ENCODE measurements at places on chromosomes 6 and 20. TPM values are rescaled to one million over a fixed set of nuclear protein-coding genes. Genes with fewer than 3 reads are reported as not detected.

PHACTR1 gene
- total RNA-seq: 2.5 TPM

ZSCAN23 gene
- 2.1 TPM for total RNA-seq

BCAS1 gene
- not detected for total RNA-seq

INSM1 gene
- total RNA-seq: not detected

NOX3 gene
- not detected for total RNA-seq

ADGRF5 gene
- total RNA-seq: not detected

SYNDIG1 gene
- total RNA-seq: 16.4 TPM

DNA sequence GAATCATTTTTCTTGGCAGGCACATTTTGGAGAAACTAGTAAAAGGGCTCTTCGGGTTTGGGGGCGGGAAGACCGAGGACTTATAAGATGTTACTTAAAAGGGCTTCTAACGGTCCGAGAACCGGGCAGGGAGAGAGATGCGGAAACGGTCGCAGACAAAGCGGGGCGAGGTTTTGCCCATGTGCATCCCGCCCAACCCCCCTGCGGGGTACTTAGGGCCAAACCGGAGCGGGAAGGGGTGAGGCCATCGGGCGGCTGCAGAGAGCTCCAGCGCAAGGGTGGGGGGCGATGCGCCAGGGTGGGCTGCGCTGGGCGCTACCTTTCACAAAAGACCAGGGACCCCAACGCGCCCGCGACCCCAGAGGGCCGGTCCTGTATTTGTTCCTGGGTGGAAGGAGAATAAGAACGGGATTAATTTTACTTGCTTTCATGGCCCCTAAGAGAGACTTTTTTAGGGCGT lies 616 bp downstream of the TUBB start:
- H3K36me3 ChIP-seq: peaks cover 44% of the 10 kb centered on the region
- no peaks in the 10 kb centered on the region for H3K27me3 ChIP-seq
- peak overlapping the region; percentile 96 for H3K27ac ChIP-seq
- peak overlapping the region; percentile 96 for H3K4me3 ChIP-seq
- H3K4me1 ChIP-seq: peaks cover 66% of the 10 kb centered on the region

DNA sequence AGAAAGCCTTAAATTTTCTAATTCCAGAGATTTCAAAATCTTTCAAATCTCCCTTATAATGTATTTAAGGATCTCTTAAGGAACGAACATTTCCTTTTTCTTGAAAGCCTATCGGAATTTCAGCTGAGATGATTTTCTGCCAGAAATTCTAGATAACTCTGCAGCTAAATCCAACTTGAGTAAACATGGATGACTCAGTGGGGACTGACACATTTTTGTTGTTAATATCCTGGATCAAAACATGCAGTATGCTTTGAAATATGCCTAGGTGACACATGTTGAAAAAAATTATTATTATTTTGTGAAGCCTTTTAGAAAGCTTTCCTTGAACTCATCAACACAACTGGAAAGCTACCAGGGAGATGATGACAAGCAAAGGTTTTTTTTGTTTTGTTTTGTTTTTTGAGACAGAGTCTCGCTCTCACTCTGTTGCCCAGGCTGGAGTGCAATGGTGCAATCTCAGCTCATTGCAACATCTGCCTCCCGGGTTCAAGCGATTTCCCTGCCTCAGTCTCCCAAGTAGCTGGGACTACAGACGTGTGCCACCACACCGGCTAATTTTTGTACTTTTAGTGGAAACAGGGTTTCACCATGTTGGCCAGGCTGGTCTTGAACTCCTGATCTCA lies 140.1 kb upstream of the SNX9 start:
- H3K4me3 ChIP-seq: no peak overlapping the region
- no peaks in the 10 kb centered on the region for H3K36me3 ChIP-seq

GRCh38 chr6:30926644-30927043 lies 5.3 kb downstream of the SFTA2 start:
- no peak for DNase-seq
- H3K4me3 ChIP-seq: no peak overlapping the region
- H3K4me1 ChIP-seq: peaks cover 10% of the 10 kb centered on the region
- H3K36me3 ChIP-seq: peaks cover 38% of the 10 kb centered on the region
- H3K27ac ChIP-seq: peak overlapping the region; percentile 54

DNA sequence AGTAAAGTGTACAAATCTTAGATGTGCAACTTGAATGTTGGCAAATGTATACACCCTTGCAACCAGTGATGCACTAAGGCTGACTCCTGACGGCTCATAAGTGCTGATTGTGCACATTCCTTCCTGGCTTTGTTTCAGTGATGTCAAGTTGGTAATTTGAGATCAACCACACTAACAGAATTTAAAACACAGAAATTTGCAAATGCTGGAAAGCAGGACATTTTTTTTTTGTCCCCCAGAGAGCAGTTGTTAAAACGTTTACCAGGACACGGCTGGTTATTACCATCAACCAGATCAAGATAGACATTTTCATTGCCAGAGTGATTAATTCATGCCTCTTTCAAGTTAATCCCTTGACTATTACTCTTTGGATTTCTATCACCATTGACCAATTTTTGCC lies 735.6 kb downstream of the RFPL4B start:
- H3K4me1 ChIP-seq: peaks cover 3% of the 10 kb centered on the region
- no peak overlapping the region for H3K27ac ChIP-seq
- H3K36me3 ChIP-seq: no peaks in the 10 kb centered on the region
- H3K4me3 ChIP-seq: no peak overlapping the region
- H3K27me3 ChIP-seq: no peaks in the 10 kb centered on the region

DNA sequence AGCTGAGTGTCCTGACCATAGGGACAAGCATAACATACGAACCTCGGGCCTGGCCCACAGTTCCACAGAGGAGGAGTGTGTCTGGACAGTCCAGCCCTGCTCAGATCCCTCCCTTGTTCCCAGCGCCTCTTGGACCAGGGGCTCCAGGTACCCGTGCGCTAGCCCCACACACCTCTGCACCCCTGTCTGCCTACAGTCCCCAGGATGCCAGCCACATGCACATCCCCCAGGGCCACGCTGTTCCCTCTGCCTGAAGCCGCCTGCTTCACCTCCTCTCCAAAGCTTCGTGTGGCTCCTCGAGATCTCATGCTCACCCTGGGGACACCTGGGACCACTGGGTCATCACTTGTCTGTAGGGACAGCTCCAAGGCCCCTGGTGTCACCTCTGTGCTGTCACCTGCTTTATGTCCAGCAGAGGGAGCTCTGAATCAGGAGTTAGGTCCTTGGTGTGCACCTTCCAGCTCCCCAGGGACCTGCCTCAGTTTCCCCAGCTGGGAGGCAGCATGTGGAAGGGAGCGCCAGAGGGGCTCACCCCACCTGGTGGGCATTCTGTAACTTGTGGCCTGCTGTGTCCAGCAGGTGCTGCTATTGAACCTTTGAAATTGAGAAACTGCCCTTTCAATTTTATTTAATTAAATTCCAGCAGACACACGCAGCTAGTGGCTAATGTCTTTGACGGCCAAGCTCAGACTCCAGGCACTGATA lies 7.3 kb upstream of the YTHDF1 start:
- peaks cover 24% of the 10 kb centered on the region for H3K4me1 ChIP-seq
- no peaks in the 10 kb centered on the region for H3K36me3 ChIP-seq
- no peak overlapping the region for H3K4me3 ChIP-seq
- no peak for DNase-seq

GRCh38 chr6:45472382-45472781 lies 94.6 kb upstream of the SUPT3H start:
- H3K36me3 ChIP-seq: peaks cover 2% of the 10 kb centered on the region
- H3K27me3 ChIP-seq: no peaks in the 10 kb centered on the region
- peak overlapping the region; percentile 87 for H3K27ac ChIP-seq
- peak overlapping the region; percentile 37 for H3K4me3 ChIP-seq
- H3K4me1 ChIP-seq: peaks cover 39% of the 10 kb centered on the region
- DNase-seq: no peak

DNA sequence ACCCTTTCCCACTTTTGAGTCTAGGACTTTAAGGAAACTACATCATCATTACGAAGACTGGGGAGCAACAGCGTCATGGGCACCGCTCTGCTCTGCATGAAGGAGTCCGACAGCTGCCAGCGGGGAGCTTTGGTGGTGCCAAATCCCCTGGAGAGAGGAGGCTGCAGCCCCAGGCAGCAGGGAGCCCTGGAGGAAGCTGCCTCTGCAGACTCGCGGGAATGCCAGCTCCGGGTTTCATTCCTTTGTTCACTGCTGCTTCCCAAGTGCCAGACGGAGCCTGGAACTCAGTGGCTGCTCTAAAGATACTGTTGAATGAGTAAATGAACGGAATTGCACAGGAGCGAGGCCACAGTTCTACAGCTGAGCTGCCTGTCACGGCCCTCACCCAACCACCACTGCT lies 196.5 kb upstream of the THBS2 start:
- H3K27me3 ChIP-seq: no peaks in the 10 kb centered on the region
- H3K27ac ChIP-seq: no peak overlapping the region
- H3K4me3 ChIP-seq: no peak overlapping the region
- H3K36me3 ChIP-seq: no peaks in the 10 kb centered on the region

- H3K27ac ChIP-seq: no peak overlapping the region
- no peaks in the 10 kb centered on the region for H3K36me3 ChIP-seq
- no peak for DNase-seq
- H3K4me3 ChIP-seq: no peak overlapping the region
Observed at GRCh38 chr6:126949786-126950185, 168.7 kb upstream of the RSPO3 start.

DNA sequence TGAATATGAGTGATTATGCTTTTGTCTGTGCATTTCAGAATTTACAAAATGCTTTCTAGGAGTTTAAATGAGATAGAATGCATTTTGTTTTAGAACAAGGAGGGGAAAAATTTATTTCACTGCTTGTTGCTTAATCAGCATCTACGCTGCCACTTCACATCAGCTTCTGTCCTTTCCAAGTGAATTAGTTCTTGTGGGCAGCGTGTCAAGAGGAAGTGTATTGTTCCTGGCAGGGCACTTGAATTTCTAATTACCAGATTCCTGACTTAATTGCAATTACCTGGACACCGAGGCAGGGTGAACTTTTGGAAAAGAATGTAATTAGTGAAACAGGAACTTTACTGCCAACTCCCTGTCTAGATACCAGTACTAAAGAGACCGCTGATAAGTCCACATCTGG lies 263.5 kb downstream of the TMEM242 start:
- no peaks in the 10 kb centered on the region for H3K36me3 ChIP-seq
- no peaks in the 10 kb centered on the region for H3K27me3 ChIP-seq
- DNase-seq: no peak
- no peak overlapping the region for H3K4me3 ChIP-seq
- H3K27ac ChIP-seq: peak overlapping the region; percentile 45

GRCh38 chr20:58584881-58585752 lies 66.0 kb upstream of the STX16 start:
- peaks cover 1% of the 10 kb centered on the region for H3K36me3 ChIP-seq
- peaks cover 9% of the 10 kb centered on the region for H3K4me1 ChIP-seq
- DNase-seq: no peak
- H3K27ac ChIP-seq: no peak overlapping the region

DNA sequence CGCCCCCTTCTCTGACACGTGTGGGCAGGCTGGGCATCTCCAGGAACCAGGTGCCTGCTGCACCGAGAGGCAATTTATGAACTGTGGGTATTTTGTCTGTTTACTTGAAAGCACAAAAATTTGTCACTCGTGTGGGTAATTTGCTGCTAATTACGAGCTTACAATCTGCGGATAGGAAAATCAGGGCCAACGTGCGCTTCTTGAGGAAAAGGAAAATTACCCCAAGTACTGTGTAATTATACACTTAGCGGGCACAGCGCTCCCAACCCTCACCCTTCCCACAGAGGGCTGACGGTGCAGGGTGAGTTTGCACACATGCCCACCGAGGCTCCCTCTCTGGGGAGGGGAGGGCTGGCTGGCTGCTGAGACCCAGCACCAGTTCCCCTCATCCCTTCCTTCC lies 25.3 kb upstream of the MDGA1 start:
- no peak for DNase-seq
- H3K4me1 ChIP-seq: peaks cover 39% of the 10 kb centered on the region
- H3K27me3 ChIP-seq: no peaks in the 10 kb centered on the region
- no peaks in the 10 kb centered on the region for H3K36me3 ChIP-seq
- H3K4me3 ChIP-seq: no peak overlapping the region

DNA sequence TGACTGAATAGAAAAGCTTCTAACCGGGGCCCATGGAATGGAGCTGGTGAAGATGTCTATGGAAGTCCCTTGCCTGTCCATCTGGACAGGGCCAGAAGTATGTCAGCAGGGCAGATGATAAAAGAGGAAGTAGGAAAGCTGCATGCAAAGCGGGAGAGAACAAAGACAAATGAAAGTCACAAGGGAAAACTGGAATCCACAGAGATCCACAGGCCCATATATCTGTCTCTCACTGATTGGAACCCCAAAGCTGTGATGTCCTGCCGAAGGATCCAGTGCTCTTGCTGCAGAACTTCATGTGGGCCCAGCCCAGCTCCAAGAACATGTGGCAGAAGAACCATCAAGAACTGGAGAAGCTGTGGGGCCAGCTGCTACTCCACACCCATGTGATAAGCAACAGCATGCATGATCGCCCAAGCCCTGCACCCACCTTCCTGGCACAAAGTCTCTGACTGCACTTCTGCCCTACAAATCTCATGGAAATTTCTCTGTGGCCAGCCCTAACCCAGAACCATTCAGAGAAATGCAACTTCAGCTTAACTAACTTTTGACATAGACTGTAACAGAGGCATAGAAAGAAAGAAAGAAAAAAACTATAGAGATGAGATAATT lies 716.0 kb downstream of the KIF16B start:
- DNase-seq: no peak
- H3K4me1 ChIP-seq: no peaks in the 10 kb centered on the region
- no peaks in the 10 kb centered on the region for H3K27me3 ChIP-seq
- no peak overlapping the region for H3K27ac ChIP-seq
- H3K36me3 ChIP-seq: no peaks in the 10 kb centered on the region
- no peak overlapping the region for H3K4me3 ChIP-seq

DNA sequence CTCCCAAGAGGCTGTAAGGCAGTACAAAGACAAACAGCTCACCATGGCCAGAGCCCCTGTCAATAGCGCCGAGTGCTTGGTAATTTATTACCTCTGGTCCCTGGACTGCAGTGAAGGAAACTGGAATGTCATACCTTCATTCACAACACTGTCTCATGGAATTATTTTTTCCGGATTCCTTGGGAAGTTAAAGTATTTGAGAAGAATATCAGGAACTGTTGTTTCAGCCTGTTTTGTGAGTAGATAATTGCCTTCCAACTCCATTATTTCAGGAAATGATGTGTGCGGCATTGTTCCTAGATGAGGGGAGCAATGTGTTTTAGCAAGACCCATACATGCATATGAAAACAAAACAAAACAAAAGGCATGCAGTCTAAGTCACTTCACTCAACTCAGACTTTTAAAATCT lies 64.0 kb downstream of the BLOC1S5 start:
- no peaks in the 10 kb centered on the region for H3K27me3 ChIP-seq
- no peak for DNase-seq
- no peak overlapping the region for H3K4me3 ChIP-seq

DNA sequence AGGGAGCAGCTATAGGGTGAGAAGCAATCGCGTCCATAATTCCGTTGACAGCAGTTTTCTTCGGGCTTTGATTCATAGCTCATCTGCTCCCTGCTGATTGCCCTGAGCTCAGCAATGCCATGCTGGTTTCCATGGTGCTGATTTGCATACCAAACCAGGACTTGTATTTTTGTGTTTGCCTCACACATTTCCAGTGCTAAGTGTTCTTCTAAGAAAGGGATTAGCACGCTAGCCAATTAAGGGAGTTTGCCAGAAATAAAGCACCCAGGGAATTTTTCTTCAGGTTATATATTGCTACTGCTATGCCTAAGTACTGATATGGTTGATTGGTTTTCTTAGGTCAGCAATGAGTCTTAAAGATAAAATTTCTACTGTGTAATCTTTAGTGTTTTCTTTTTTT lies 177.6 kb downstream of the PLCB1 start:
- DNase-seq: no peak
- H3K36me3 ChIP-seq: no peaks in the 10 kb centered on the region
- no peak overlapping the region for H3K27ac ChIP-seq
- H3K4me3 ChIP-seq: no peak overlapping the region

- no peak overlapping the region for H3K27ac ChIP-seq
- no peak overlapping the region for H3K4me3 ChIP-seq
- H3K27me3 ChIP-seq: no peaks in the 10 kb centered on the region
- no peak for DNase-seq
- peaks cover 11% of the 10 kb centered on the region for H3K36me3 ChIP-seq
Observed at GRCh38 chr6:107928984-107929383, 29.0 kb downstream of the SEC63 start.
